ENCODE measurements at places on chromosomes 16 and 17. TPM values are rescaled to one million over a fixed set of nuclear protein-coding genes. Genes with fewer than 3 reads are reported as not detected.

DNA sequence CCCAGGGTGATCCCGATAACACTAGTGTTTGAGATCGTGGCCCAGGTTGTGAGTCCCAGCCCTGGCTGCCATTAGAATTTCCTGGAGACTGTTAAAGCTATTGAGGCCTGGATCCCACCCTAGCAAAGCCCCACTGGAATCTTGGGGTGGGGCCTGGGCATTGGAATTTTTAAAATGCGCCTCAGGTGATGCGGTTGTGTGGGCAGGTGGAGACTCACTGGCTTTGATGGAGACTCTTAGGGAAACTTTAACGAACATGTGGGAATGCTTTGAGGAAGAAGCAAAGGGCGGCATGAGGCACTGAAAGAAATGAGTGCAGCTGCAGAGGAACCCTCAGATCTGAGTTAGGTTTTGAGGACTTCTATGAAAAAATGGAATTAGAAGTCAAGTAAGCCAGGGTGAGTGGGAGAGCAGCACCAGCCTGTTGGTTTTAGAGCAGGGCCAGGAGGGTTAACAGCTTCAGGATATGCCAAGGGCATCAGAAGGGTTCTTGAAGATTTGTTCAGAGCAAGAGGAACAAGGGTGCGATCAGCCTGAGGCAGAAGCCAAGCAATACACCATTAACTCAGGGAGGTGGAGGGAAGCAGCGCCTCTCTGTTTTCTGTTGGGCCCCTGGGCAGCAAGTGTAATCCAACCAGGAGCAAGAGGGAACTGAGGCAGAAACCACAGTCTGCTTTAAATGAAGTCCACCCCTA is 42.5 kb downstream of the KSR1 start:
- DNase-seq = no peak

GRCh38 chr17:6067060-6067459 is 3.1 kb upstream of the WSCD1 start:
- DNase-seq = no peak

DNA sequence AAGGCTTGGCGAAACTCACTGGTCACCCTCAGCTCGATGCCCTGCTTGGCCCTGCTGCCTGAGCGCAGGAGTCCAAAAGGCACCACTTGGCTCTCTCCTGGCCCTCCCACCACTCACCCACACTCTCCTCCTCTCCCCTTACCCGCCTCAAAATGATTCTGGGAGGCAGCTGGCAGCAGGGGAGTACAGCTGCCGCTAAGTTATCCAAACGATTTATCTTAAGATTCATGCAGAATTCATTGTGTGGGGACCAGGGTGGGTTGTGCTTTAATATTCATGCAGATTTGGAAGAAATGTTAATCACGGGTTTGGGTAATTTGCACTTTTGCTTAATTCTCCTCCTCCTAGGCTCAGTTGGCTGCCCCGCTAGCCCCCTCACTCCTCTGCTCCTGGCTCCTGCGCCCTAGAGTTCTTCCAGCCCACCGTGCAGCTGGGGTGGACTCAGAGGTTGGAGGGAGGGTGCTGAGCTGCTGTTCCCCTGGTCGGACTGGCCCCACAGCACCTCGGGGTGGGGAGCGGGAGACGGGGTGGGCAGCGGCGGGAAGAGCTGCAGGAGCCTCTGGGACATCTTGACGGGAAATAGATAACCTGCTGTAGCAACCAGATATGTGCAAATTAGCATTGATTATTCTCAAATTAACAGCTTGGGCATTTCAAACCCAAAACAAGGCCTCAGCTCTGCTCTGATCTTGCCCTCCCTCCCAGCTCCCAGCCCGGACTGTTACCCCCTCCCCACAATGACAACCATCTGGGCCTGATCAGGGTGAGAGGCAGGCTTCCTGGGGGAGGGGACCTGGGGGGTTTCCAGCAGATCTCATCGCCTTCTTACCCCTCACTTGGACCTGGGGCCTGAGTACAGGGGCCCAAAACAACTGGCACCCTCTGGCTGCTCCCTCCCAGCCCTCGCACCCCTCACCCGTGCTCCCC is 122.6 kb upstream of the RPL38 start:
- DNase-seq = no peak

FGF11 gene
- total RNA-seq = 89.9 TPM

KRT15 gene
- not detected for total RNA-seq
